ENCODE measurements at places on chromosomes 3 and 15.

DNA sequence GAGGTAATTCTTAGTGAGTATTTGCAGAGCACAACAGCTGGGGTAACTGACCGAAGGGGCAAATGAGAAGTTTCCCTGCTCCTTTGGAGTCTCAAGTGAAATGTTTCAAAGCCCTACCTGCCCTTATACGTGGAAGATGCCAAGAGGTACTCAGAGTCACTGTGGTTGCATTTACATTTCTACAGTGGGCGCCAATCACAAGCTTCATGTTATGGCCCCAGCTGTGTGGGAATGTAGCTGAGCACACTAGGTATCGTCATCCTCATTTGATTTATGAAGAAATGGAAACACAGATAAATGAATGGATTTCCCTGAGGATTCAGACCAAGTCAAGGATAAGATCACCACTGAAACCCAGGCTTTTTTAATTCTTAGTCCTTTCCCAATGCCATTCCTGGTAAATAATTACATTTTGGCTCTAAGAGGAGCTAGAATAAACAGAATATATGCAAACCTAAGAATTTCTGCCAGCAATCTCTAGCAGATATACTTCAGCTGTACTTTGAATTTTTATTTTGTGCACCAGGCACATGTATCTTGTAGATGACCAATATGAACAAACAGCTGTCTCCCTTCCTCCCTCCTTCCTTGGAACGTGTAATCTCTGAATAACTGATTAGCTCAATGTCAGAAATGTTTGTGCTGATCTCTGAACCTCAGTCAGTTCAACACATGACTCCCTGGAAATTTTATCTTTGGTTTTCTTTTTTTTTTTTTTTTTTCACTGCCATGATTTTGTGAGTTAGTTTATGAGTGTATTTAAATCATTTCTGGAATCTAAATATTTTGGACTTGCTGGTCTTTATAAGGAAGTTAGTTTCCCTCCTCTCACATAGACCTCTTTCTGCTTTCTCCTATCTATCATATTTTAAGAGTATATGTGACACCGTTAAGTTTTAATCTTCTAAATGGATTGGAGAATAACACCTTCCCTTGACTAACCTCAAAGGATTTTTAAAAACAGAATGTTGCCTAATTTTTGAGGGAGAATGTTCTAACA lies 69.2 kb downstream of the MAP2K5 start:
- DNase-seq: peak; percentile 52

- DNase-seq: no peak
These were observed 109.2 kb downstream of the CPNE4 start for GRCh38 chr3:131925571-131925970.

- DNase-seq: peak; percentile 64
These were observed at the start of gene CFAP92 for GRCh38 chr3:128993461-128994172. Gene CFAP92, minus strand, starts transcription at chr3:128994076. Its CDS starts 772 bp downstream, at chr3:128993304.

DNA sequence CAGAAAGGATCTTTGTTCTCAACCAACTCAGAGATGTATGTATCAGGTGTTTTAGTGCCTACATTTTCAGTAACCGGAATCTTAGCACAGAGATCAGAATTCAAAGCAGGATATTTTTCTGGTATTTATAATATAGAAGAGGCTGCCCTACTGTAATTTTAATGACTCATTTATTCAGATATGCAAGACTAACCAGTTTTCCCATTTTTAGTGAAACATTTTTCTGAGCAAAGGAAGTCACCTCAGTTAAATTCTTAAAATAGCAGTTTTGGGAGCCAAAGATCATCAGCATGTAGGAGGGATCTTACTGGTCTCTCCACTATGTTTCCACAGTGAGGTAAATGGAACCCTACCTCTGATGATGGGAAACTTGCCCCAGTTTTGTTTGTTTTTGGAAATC lies 42.0 kb downstream of the SRP14 start:
- no peak for DNase-seq

- peak; percentile 95 for DNase-seq
These were observed 271.2 kb upstream of the ROPN1 start for GRCh38 chr3:124263168-124263567.

DNA sequence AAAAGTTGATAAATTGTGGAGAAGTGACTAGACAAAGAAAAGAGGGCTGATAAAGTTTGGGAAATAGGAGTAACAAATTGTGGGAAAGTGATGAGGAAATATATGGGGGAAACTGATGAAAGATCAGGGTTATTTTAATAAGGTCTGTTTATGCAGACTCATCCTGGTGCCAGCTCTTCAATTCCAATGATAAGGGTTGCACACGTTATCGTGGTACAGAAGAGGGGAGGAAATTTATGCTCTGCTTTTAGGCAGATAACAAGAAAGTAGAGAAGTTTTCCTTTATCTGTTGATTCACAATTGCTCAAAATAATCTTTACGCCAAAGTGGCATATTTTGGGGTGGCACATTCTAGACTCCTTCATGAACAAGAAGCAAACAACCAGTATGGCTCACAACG lies 32.1 kb upstream of the LIPC start:
- no peak for DNase-seq

DNA sequence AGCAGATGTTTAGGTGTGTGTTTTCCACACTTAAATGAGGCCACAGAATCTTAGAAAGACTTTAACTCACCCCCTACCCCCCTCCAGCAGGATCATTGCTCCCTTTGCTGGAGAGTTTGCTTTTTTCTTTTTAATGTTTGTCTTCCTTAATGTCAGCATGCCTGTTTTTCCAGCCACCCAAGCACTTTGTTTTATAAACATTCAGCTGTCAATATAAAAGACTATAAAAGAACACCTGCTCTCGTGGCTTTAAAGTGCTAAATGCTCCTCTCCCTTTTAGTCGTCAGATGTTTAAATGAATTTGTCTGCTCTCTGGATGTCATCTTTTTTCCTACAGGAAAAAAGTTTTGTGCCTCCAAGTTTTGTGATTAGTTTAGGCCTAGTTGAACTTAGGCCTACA lies 61.7 kb downstream of the SIDT1 start:
- DNase-seq: no peak
